SHP77 treated with DMSO at 0.1 percent for 48 hours (cell line): ENCODE measurements at places on chromosomes 3 and 15.
A peak's percentile ranks its signal among the peaks of the same experiment; 100 is the strongest.

GRCh38 chr15:80052597-80053304 is 6.7 kb upstream of the ZFAND6 start:
- DNase-seq, result no peak

- no peak for DNase-seq
Observed at GRCh38 chr3:56291953-56292352, 176.3 kb downstream of the ERC2 start.

DNA sequence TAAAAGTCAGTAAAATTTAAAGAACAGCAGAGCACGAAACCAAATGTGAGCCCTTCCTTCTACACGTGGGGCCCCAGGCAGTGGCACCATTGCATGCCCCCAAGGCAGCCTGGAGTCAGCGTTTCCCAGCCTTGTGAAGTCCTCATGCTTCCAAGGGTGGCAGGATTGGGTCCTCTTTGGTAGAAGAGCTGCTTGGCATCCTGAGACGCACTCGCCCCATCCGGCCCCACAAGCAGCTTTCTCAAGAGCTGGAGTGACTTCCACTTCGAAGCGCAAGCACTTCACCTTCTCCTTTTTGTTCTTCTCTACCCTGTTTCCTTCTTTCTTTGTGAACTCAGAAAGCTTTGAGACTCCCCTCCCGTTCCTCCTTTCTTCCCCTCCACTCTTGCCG is 34.7 kb downstream of the ZNF710 start:
- DNase-seq, result no peak

GRCh38 chr3:94117729-94118128 is 54.9 kb downstream of the NSUN3 start:
- no peak for DNase-seq

- no peak for DNase-seq
Observed at GRCh38 chr3:151900460-151900859, 27.0 kb downstream of the SUCNR1 start.

DNA sequence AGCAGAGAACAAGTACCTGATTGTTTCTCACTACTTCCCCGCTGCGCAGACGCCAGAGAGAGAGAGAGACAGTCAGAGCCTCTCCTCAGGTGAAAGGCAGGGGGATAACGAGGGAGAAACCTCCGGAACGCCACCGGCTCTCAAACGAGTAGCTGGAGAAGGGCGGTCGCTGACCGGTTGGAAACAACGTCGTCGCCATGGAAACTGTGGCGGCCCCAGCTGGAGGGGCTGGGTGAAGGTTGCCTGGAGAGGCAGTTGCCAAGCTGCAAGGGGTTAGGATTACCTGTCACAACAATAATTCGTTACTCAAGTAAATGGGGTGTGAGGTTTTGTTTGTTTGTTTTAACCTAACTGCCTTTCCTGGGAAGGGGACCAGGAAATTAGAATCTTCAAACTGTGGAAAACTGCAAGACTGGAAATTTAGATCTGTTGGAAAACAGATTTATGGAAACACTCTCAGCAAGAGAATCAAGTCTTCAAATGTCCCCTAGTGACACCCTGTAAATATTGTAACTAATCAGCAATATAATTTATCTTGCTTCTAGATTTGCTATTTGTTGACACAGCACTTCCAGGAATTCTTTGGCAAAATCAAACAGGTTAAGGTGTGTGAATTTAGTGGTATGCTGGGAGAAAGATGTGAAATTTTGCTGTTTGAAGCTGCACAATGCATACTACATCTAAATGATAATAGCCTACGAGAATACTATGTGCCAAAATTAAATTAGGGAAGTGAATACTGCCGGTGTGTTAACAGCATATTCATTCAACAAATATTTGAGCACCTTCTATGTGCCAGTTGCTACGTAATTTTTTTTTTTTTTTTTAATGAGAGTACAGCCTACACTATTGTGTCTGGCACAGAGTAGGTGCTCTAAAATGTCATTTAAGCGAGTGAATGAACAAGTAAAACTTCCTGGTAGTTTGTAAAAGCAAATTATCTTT is at the start of gene DNAH12:
Gene DNAH12, minus strand, starts transcription at position 164 of the 945 bp plus-strand sequence. CDS start 1,474 bp downstream, outside the sequence.
- DNase-seq, result peak; percentile 57

- DNase-seq, result no peak
Observed at GRCh38 chr3:85081191-85081906, 122.6 kb downstream of the CADM2 start.

DNA sequence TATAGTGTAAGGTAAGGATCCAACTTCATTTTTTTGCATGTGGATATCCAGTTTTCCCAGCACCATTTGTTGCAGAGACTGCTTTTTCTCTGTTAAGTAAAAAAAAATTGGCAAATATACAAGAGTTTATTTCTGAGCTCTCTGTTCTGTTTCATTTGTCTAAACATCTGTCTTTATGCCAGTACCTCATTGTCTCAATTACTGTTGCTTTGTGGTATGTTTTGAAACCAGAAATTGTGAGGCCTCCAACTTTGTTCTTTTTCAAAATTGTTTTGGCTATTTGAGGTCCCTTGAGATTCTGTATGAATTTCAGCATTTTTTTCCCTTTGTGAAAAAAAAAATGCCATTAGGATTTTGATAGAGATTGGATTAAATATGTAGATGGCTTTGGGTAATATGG is 150.5 kb downstream of the MINAR1 start:
- no peak for DNase-seq

DNA sequence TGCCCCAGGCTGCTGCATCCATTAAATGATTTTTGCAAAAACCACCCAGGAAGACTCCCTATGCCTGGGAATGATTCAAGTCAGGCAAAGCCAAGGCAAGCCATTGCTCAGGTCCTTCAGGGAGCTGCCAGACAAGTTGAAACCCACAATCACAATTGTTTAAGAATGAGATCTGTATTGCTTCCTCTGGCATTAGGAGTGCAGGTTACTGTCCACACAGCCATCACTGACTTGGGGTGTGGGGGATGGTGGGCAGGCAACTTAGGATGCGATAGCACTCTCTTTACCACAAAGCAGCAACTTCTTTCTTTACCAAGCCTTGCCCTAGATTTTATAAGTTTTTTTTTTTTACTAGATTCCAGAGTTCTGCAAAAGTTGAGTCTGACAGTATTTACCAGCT is 15.0 kb upstream of the IL20RB start:
- no peak for DNase-seq

DNA sequence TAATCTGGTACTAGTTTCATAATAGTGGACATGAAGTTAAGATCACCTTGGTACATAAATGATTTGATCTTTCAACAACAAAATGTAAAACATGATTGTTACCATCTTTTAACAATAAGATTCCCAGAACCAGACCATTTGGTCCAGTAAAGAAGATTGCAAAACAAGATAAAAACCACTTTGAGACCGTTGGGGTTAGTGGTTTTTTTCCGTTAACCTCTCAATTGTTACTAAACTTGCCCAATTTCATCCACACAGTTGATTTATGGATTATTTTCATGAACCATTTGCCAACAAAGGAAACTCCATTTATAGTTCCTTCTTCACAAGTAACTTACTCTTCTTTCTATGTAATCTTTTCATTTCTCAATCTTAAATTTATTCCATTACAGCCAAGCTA is 53.8 kb downstream of the ATP8B4 start:
- DNase-seq, result no peak

DNA sequence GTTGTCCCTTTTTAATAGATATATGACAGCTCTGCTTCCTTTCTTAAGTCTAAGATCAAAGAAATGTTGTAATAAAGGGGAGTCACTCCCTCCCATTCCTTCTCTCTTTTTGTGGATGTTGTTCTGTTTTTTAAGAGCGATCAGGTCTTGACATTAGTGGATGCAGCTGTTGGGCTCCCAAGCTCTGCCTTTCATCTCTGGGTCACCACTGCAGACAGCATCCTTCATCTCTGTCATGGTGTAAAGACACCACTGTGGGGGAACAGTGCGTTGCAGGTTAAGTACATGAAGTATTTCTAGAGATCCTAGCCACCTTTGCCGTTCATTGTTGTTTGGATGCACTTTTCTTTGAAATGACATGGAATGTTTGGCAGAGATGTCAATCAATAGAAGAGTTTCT is 17.7 kb downstream of the FNDC3B start:
- DNase-seq, result no peak

- no peak for DNase-seq
Observed at GRCh38 chr15:73367624-73368300, 996 bp downstream of the HCN4 start.

DNA sequence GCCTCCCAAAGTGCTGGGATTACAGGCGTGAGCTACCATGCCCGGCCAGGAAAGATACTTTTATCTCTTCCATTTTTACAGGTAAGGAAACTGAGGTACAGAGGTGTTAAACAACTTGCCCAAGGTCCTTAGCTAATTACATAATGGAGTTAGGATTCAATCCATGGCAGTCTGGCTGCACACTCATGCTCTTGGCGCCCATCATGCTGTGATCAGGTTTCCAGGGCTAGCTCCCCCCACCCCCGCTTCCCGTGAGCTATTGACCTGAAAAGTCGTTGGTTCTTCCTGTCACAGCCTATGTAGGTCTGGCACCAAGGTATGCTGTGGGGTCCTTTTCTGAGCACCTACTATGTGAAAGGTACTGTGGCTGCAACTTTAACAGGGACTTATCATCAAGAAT is 55.9 kb upstream of the LARS2 start:
- DNase-seq, result no peak

GRCh38 chr3:171901615-171902312 is 58.6 kb downstream of the TMEM212 start:
- DNase-seq, result no peak

DNA sequence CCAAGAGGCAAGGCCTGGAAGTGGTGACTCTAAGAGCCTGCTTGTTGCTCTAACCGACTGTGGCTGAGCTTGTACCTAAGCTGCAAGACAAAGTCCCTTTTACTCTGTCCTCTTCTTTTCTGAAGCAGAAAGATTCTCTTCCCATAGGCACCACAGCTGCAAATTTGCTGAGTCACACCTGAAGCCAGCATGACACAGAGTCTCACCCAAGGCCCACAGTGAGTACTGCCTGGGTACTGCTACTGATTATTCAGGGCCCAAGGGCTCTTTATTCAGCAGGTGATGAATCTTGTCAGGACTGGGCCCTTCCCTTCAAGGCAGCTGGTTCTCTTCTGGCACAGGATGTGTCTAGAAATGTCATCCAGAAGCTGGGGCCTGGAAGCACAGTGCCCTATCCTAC is 18.9 kb upstream of the TIGIT start:
- no peak for DNase-seq

GRCh38 chr3:65963787-65964677 is 74.7 kb downstream of the MAGI1 start:
- no peak for DNase-seq

DNA sequence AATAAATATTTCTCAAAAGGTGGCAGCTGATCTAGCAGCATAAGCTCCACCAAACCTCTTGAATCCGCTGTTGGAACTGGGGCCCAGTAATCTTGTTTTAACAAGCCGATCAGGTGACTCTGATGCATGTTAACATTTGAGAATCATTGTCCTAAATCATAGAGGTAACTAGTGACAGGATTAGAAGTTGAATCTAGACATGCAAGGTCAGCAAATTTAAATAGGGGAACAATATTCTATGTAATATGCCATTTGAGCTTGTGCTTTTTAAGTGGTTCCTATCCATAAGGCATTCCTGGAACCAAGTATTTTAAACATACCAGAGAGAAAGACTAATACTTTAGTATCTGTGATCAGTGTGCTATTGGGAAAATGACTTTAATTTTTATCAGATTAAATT is 412.8 kb downstream of the PYDC2 start:
- no peak for DNase-seq

- DNase-seq, result no peak
Observed at GRCh38 chr15:74319596-74320351, 47.7 kb downstream of the CYP11A1 start.

GRCh38 chr3:160038862-160039562 is 50.4 kb downstream of the IL12A start:
- DNase-seq, result no peak

- no peak for DNase-seq
Observed at GRCh38 chr3:16382845-16383244, 117.8 kb downstream of the OXNAD1 start.

- no peak for DNase-seq
Observed at GRCh38 chr15:92520914-92521623, 127.4 kb downstream of the ST8SIA2 start.

GRCh38 chr3:188296761-188297612 is 143.0 kb downstream of the LPP start:
- peak; percentile 4 for DNase-seq

DNA sequence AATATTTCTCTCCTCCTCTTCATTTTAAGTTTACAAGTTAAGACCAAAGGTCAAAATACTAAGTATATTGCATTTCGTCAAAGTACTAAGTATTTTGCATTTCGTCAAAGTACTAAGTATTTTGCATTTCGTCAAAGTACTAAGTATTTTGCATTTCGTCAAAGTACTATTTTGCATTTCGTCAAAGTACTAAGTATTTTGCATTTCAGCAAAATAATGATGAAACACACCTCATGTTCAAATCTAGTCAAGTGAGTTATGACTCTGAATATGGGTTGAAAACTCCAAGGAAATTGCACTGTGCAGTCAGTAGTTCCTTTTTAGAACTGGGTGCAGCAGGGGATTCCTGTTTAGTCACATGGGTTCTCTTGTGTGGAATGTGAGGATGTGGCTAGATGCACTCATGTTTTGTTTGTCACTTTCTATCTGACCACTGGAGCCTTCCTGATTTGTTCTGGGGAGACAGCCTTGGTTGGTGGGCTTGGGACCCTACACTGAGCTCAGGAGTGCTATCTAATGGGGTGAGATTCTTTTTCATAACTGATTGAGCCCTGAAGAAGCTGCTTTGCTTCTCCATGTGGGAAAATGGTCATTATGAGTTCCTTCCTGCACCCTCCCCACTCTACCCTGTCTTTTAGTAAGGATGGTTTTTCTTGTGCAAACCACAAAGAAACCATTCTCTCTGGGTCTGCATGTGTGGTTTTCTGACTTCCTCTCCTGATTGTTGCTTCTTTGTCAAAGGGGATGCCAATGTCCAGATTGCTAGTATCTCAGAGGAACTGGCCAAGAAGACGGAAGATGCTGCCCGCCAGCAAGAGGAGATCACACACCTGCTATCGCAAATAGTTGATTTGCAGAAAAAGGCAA is 73.4 kb downstream of the CCK start:
- DNase-seq, result no peak
